ENCODE measurements at places on chromosomes 2 and 18. TPM values are rescaled to one million over a fixed set of nuclear protein-coding genes. Genes with fewer than 3 reads are reported as not detected.

PKDCC gene
- total RNA-seq, result 26.5 TPM

LRRC30 gene
- not detected for total RNA-seq

LOXHD1 gene
- not detected for total RNA-seq

PROKR1 gene
- total RNA-seq, result not detected

ADCYAP1 gene
- not detected for total RNA-seq

PLGLB1 gene
- 1.2 TPM for total RNA-seq

Measured in subcutaneous preadipocyte (primary cell).